Umbilical cord (tissue), 2 donors: ENCODE measurements at places on chromosomes 5 and 9. TPM values are rescaled to one million over a fixed set of nuclear protein-coding genes. Genes with fewer than 3 reads are reported as not detected.

PIP5K1B gene
- 14.9 TPM for total RNA-seq

BTNL3 gene
- not detected for total RNA-seq

TRIM36 gene
- 6.3 TPM for total RNA-seq

DNM1 gene
- total RNA-seq: 36.4 TPM

RFX3 gene
- total RNA-seq: 11.3 TPM
